EH (cell line): ENCODE measurements at places on chromosomes 2 and 18.
A peak's percentile ranks its signal among the peaks of the same experiment; 100 is the strongest.

- no peak for DNase-seq
Observed at GRCh38 chr2:11279398-11279797, 65.0 kb downstream of the ROCK2 start.

DNA sequence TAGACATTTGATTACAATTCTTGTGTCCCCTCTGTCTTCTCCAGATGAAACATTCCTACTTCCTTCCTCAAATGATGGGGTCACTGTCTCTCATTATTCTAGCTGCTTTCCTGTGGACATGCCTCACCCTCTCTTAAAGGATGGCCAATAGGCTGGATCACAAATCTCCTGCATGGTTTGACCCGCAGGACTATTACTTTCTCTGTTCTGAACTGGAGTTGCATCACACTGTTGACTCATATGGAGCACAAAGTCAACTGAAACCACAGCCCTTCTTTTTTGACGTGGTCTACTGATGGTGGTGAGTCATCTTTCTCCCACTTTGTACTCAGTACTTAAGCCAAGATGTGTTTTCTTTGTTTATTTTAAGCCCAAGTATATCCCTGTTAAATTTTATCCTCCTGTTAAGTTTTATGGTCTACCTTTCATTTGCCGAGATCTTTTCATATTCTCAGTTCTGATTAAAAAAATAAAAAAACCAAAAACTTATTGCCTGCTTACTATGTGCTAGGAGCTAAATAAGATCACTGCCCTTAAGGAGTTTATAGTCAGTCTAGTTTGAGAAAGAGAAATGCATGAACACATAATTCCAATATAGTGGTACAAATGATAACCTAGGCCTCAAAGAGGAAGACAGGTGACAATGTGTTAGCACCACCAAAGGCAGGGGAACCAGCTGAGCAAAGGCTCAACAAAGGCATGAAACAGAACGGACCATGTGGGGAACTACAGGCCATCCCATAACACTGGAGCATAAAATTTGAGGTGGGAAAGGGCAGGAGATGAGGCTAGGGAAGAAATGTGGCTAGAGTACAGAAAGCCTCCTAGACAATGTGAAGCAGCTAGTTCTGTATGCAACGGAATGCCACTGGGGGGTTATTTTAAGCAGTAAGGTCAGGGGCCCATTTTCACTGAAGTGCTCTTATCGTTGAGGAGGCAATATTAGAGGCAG, 67.6 kb upstream of the ZFP36L2 start:
- DNase-seq = peak; percentile 98

GRCh38 chr2:29134933-29135332, 19.7 kb downstream of the CLIP4 start:
- no peak for DNase-seq

DNA sequence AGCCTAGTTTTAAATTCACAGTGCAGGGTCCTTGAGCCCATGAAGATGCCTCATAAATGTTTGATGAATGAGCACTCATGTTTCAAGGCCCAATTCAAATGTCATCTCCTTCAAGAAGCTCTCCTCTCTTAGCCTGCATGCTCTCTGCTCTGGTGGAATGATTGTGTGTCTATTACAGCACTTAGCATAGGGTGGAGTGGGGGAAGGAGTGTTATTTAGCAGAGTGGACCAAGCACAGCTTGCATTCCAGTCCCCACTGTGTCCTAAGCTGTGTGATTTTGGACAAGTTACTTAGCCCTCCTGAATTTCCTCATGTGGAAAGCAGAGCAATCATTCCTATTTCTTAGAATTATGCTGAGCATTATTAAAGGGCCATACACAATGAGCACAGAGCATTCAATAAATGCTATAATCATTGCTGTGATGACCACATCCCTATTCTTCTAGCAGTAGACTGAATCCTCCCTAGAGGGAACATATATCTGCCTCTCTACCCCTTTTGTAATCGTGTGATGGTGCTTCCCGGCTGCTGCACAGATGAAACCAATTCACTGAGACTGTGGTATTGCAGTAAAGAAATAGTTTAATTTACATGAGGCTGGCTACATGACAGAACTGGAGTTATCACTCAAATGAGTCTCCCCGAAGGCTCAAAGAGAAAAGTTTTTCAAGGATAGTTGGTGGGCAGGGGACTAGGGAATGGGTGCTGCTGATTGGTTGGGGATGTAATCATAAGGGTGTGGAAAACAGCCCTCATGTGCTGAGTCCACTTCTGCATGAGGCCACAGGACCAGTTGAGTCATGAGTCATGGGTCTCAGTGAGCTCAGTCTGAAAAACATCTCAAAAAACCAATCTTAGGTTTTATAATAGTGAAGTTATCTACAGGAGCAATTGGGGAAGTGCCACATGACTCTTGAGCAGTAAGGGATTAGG, 173.4 kb upstream of the NDUFV2 start:
- peak; percentile 20 for DNase-seq

DNA sequence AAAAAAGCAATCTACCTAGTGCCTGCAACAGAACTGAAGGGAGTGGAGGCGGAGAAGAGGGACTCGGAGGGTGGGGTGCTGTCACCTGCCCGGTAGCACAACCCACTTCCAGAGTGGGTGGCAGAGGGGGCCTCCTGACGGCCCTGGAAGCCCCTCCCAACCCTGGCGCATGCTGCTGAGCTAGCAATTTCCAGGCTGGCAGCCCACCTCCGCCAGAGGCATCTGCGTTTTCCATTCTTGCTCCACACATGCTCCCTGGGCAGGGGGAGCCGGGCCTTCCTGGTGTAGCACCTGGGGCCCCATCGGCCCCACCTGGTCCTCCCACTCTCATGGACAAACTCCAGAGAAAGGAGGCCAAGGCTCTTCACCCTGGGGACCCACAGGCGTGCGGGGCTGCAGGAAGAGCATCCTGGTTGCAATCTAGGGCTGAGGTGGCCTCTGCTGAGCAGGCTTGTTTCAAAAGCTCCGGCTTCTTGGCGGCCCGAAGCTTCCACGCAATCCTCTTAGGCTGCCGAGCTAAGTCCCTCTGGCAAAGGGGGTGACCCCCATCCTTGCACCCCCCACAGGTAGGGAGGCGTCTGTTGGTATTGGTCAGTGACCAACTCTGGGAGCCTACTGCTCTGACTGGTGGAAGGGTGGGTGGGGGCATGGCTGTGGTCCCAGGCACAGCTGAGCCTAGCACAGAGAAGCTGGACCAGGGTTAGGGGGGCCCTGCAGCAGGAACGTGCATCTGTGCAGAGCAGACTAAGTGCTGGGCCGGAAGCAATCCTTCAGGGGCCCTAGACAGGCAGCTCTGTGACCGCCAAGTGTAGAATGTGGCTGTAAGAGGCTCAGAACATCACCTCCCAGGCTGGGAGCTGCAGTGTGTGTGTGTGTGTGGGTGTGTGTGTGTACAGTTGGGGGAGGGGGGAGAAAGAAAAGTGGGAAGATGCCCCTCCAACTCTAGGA, 2.6 kb downstream of the HS6ST1 start:
- peak; percentile 66 for DNase-seq

- no peak for DNase-seq
Observed at GRCh38 chr2:6211236-6211635, 519.1 kb downstream of the SOX11 start.

GRCh38 chr2:144904612-144905011, 384.7 kb upstream of the ZEB2 start:
- DNase-seq = no peak

- DNase-seq = no peak
Observed at GRCh38 chr2:172531309-172531708, 24.6 kb upstream of the PDK1 start.

GRCh38 chr2:227881866-227882517, 10.6 kb downstream of the DAW1 start:
- no peak for DNase-seq

DNA sequence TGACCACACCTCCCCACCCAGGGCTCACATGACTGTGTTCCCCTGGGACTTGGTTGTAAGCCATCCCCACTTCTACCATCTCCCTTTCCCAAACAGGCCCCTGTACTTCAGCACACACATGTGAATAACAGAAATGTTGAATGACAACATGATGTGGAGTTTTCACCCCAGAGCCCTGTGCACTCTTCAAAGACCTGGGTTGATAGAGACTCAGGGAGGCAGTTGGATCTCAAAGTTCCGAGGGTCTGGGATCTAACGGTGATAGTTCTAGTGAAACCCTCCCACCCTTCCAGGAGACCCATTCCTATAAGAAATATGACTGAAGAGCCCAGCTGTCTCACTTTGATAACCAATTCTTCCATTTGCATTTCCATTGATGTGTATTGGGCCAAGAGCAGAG, at the start of gene MROH2A:
TSS of gene MROH2A (plus strand) at position 301 of the 400 bp plus-strand sequence. CDS start 1,029 bp downstream, outside the sequence.
- no peak for DNase-seq

GRCh38 chr2:108998911-108999310, 9.9 kb upstream of the EDAR start:
- peak; percentile 39 for DNase-seq

DNA sequence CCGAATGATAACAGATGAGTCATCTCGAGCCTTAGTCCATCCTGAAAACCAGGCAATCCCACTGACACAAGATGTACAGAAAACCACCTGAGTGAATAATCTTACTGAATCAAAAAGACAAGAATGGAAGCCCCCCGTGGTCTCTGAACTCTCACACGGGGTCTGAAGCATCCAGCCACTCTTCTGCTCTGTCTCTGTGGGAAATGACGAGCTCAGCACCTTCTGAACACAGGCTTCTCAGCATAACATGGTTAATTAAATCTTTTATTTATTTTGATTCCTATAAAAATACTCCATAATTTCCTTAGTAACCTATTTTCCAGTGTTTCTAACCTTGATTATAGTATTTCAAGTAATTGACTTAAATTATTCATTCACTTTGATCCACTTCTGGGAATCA, 203.7 kb downstream of the TMEM163 start:
- DNase-seq = no peak

DNA sequence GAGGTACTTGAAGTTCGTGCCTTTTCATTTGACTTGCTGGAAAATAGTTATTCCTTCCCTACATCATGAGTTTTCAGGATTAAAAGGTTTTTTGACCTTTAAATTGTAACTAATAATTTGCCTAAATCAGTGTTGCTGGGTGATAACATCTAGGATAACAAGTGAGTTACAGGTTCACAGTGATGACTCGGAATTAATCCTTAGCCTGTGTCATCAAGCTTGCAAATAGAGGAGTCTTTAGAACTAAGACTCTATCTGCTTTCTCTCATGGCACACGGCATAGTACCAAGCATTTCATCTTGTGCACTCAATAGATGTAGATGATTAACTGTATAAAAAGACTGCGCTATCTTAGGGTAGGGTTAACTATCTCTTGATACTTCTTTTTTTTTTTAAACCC, 79.5 kb downstream of the CAMKMT start:
- DNase-seq = no peak

GRCh38 chr2:12965540-12966269, 249.0 kb downstream of the TRIB2 start:
- DNase-seq = peak; percentile 79

GRCh38 chr2:140508756-140509155, 1622.1 kb downstream of the LRP1B start:
- DNase-seq = no peak

- DNase-seq = peak; percentile 36
Observed at GRCh38 chr2:241258505-241259280, 56.8 kb downstream of the HDLBP start.

- no peak for DNase-seq
Observed at GRCh38 chr2:173160618-173161017, 85.0 kb downstream of the MAP3K20 start.

DNA sequence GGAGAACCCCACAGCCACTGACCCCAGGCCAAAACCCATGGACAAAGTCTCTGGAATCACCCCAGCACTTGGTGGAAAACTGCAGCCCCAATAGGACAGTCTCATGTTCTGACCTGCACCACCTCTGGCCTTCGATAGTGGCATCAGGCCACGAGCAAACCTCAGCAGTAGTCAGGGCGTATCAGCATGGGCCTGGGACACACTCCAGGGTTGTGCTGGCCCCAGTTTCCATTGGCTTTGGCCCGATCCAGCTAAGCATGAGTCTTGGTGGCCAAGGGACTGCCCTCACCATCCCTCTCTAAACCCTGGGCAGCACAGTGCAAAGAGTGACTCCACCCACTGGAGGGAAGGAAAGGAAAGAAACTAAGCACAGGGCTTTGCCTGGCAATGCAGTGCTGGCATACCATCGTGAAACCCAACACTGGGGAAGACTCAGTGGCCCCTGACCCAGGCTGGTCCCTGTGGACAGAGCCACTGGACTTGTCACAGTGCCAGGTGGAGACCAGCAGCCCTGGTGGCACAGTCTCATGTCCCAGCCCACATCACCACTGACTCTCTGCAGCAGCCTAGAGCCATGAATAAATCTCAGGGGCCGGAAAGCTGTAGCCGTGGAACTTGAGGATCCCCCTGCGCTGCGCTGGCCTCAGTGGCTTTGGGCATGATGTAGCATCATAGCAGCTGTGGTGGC, 46.3 kb downstream of the ZNF519 start:
- no peak for DNase-seq

GRCh38 chr2:153871231-153872221, at the start of gene GALNT13:
Gene GALNT13, plus strand, starts transcription at chr2:153871922.
- DNase-seq = no peak

GRCh38 chr2:171327043-171327496, 106.7 kb downstream of the METTL8 start:
- DNase-seq = peak; percentile 71

DNA sequence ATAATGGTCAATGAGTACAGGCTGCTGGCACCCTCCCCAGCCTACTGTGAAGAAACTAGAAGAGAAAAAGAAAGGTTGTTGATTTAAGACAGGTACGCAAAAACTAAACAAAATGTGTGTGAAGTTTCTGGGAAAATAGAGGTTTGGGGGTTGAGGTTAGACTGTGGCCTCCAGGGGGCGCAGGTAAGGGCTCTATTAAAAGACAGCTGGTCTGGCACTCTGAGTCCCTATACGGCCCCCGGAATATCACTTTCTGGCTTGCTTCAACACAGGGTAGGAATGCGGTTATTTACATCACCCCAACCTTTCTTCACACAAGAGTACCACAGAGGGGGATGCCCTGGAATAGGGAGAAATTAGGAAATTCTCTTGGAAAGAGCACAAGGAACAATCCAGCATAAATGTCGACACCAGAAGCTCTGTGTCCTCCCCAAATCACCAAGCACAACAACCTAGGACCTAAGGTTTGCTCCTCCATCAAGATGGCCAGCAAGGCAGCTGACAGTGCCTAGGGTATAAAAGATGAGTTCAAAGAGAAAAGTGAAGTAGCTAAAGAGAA, 480.8 kb upstream of the KLHL29 start:
- DNase-seq = no peak

- DNase-seq = no peak
Observed at GRCh38 chr2:8790739-8791162, 46.7 kb downstream of the KIDINS220 start.

DNA sequence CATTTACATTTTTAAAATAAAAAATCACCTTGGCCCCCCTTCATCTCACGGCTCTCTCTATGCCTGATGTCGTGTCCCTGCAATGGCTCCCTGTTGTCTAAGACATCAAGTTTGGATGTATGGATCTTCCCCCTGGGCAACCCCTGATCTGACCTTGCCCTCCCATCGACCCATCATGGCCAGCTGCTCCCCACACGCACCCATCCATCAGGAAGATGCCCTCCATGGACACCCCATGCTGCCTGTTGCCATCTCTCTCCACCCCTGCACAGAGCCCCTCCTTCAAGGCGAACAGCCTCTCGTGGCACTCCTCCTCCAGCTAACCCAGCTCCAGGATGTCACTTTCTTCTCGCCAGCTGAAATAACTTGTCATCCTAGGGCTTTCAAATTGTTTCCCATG, 59.5 kb downstream of the DPYSL5 start:
- no peak for DNase-seq
